T-helper 17 cell (primary cell): ENCODE measurements at places on chromosomes 7 and 10.

- no peak for DNase-seq
Observed at GRCh38 chr7:136210079-136210478, 232.9 kb upstream of the MTPN start.

- DNase-seq: no peak
Observed at GRCh38 chr10:66719483-66719882, 206.4 kb upstream of the LRRTM3 start.

DNA sequence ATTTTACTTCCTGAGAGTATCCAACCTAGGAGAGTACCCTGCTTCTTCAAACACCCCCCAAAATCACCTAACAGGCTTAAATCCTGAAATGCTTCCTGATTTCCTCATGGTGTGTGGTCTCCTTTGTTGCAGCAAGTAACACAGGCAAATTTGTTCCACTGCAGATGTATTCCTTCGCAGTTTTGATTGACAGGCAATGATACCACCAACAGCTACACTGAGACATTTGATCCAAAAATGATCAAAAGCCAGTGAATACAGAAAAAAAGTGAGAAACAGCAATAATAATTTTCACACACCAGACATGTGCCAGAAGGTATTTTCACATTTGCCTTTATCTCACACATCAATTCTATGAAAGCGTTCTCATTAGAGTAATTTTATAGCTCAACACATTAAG is 95.9 kb downstream of the HERPUD2 start:
- no peak for DNase-seq

DNA sequence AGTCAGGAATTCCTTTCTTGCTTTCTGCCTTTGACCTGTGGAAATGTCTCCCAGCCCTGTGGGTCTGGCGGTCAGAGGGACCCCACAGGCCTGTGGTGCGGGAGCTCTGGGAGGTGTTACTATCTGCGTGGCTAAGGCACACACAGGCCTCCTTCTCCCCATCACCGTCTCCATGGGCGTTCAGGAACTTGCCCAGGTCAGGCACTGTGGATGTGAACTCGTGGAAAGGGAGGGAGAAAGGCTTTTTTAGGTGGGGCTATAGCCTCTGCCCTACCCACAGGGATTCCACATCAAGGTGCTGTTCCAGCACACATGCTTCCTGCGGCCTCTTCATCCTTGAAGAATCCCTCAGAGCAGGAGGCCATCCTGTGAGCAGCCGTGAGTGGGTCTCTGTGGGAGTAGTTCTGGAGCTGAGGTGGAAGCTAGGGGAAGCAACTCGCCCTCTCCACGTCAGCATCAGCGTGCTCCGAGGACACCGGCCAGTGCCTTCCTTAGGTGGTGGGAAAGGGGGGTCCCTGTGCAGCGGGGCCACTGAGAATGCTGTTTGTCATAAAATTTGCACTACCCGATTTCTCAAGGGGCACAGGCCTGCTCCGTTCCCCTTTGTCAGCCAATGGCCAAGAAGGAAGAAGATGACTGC is 7.5 kb upstream of the ATP6V0E2 start:
- DNase-seq: no peak

DNA sequence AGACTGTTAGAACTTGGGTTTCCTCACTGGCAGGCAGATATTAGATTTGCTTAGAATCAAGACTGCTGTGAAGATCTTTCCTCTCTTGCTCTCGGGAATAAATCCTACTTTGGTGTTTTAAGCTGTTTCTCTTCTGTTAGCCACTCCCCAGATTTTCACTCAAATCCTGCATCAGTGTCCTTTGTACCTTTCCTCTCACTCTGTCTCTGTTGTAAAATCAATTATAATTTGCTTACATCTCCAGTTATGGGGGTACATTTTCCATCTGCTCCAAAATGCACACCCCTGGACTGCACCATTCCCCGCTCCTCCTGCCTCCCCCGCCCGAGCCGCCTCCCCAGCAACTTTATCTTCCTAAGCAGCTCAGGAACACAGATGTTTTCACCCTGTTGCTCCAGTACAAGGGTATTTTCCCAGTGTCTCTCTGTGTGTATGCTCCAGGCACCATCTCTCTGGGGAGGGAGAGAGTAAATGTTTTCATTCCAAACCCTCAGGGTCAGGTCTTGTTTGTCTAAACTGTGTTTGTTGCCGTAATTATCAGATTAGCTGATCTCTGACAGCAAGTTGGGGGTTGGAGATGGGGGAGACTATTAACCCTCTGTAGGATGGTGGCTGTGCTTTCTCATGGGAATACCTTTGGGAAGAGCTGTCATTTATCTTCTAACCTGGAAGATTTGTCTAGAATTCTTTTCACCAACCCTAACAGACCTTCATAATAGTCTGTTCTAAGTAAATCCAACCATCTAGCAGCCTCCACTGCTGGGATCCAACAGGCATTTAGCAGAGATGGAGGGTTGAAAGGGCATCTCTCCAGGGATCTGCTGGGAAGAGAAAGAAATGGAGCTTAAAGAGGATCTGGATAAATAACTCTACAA is 20.4 kb upstream of the GOT1 start:
- no peak for DNase-seq

DNA sequence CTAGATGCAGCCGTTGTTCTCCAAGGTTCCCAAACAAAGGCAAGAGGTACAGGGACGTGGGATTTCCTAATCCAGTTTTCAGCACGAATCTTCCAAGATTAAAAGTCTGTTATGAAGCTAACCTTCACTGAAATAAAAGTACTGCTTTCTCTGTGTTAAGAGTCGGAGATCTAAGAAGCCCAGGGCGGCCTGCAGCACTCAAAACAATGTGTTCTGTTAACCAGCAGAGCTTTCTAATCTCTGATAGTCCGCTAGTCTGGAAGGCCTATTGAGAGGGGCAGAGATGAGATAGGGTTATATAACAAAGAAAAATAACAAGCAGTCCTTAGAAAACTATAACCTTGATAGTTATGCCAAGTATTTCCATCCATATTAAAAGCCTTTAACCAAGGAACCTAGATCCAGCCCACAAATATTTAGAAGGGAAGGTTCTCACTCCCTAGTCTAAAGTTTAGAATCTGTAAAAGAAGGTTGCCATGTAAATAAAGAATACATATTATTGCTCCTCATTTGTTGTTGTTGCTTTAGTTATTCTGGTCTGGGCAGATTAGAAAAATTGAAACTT is 106.3 kb upstream of the SVIL start:
- DNase-seq: no peak

GRCh38 chr10:45564303-45564959 is 108.1 kb downstream of the ZFAND4 start:
- DNase-seq: no peak

DNA sequence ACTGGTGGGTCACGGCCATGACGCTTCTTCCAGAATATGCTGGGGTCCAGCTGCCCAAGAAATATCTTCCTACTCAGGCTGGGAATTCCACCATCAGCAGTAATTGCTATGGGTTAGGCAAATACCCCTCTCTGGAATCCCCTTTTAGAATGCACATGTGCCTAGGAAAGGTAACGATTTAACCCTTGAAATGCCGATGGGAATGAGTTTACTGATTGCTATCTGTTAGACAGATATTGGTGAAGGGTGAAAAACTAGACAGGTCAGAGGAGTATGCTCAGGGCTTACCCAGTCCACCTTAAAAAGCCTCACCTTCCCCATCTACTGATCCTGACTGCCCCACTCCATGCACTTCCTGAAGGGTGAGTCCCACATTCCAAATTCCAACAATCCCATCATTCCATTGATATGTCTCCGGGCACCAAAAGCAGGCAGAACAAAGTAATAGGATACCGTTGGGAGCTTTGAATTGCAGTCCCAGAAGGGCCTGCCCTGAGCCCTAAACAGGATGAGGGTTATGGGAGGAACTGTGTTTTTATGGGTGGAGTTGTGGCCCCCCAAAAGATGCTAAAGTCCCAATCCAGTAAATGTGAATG is 59.3 kb downstream of the DLG5 start:
- DNase-seq: no peak

DNA sequence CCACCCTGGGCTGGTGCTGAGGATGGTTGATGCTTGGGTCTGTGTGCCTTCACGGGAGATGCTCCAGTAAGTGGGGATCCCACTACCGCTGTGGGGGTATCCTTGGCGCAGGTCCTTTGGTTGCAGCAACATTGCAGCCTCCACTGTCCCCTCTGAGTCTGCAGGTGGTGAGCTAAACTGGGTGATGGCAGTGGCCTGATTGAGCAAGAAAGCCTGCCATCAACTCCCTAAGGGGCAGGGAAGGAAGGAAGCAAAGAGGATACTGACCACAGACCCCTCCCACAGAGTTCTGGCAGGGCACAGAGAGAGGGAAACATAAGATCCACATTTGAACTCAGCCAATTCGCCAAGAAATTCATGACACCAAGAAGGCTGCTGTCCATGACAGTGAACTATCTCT is 43.2 kb downstream of the MYO1G start:
- no peak for DNase-seq

GRCh38 chr7:27647046-27647445 is 15.6 kb downstream of the HIBADH start:
- DNase-seq: no peak

DNA sequence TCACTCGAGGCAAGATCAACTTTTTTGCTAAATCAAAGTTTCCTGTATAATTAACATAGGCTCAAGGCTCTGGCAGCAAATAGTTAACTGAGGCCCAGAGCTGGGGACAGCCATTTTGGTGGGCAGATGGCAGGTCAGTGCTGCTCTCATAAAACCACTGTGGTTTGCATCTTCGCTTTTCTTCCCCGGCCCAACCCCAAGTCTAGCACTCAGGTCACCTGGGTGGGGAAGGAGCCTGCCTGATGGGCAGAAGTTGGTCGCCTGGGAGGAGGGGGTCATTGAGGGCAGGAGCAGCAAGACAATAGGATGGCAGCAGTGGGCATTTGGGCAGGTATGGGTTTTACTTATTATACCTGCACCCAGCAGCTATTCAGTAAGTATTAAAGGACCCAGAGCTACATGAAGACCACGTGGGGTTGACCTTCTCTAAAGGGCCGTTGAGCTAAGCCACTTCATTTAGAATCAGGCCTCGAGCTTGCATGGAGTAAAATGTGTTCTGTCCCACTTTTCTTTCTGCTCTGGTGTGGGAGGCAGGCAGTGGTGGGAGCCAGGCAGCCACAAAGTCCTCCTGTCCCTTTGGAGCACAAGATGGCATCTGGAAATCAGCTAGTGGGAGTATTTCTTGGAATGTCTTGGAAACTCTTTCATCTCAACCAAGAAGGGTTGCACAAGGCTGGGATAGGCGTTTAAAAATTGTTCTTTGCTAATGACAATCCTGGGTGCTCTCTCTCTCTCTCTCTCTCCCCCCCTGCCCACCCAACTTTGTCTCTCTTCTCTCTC is 133.4 kb downstream of the SPAG6 start:
- no peak for DNase-seq

DNA sequence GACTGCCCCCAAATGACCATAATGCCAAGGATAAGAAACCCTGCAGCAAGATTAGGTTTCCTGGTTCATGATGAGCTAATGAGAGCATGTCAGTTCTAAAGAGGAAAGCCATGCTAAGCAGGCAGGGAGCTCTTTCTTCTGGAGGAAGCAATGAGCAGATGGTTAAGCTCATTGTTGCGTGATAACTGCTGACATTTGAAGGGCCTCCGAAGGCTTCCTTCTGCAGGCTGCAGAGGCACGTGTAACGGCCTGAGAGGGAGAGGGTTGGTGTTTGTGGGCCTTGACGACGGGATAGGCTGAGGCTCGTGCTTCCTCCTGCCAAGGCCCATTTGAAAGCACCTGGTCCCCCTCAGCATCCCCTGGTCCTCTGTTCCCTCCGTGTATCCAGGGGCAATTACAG is 63.5 kb upstream of the BTBD16 start:
- DNase-seq: no peak

GRCh38 chr10:48599830-48600134 is 5.1 kb downstream of the ARHGAP22 start:
- DNase-seq: no peak
